ENCODE measurements at places on chromosomes 6 and 20.

GRCh38 chr6:75076009-75076408, 129.8 kb downstream of the COL12A1 start:
- DNase-seq = no peak

DNA sequence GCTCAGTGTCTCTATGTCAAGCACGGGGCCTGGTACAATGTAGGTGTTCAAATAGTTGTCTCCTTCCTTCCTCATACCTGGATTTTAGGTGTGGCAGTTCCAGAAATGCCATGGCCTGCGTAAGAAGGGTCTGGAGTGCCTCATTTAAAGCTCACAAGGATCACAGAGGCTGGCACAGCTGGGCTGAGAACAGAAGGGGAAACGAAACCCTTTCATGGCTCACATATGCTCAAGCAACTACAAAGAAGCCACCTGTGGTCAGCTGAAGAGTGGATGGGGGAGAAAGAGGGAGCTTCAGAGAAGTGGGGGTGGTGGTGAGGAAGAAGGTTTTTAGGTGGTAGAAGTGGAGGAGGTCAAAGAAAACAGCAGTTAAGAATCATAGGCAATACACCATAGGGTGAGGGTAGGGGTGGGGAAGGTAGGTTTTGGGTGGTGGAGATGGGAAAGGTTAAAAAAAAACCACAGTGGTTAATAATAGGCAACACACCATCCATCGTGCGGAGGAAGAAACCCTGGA, 17.0 kb upstream of the TOP1 start:
- no peak for DNase-seq

DNA sequence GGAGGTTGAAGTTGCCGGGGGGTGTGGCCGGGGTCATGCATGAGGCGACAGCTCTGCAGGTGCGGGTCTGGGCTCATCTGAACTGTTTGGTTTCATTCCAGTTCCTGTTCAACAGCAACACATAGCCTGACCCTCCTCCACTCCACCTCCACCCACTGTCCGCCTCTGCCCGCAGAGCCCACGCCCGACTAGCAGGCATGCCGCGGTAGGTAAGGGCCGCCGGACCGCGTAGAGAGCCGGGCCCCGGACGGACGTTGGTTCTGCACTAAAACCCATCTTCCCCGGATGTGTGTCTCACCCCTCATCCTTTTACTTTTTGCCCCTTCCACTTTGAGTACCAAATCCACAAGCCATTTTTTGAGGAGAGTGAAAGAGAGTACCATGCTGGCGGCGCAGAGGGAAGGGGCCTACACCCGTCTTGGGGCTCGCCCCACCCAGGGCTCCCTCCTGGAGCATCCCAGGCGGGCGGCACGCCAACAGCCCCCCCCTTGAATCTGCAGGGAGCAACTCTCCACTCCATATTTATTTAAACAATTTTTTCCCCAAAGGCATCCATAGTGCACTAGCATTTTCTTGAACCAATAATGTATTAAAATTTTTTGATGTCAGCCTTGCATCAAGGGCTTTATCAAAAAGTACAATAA, 72.5 kb downstream of the PTPN1 start:
- no peak for DNase-seq

DNA sequence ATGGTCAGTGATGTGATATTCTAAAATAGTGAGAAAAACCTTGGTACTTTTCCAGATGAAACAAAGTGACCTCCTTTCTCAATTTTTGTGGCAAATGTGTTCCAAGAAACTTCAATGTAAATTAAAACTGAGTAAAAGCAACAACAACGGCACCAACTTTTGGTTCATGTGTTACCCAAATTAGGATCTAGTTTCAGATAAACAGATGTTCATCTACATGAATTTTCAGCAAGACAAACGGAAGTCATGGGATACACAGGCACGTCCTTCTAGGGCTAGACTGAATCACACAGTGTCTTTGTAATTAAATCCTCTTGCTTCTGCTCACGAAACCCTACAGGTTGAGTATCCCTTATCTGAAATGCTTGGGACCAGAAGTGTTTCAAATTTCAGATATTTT, 915.2 kb downstream of the TFAP2A start:
- no peak for DNase-seq

GRCh38 chr6:35185302-35185681, 28.5 kb upstream of the SCUBE3 start:
- no peak for DNase-seq

GRCh38 chr6:149964308-149965193, 808 bp downstream of the ULBP1 start:
- DNase-seq = no peak

- no peak for DNase-seq
Measured at GRCh38 chr6:23394681-23395080, 731.3 kb upstream of the NRSN1 start.

DNA sequence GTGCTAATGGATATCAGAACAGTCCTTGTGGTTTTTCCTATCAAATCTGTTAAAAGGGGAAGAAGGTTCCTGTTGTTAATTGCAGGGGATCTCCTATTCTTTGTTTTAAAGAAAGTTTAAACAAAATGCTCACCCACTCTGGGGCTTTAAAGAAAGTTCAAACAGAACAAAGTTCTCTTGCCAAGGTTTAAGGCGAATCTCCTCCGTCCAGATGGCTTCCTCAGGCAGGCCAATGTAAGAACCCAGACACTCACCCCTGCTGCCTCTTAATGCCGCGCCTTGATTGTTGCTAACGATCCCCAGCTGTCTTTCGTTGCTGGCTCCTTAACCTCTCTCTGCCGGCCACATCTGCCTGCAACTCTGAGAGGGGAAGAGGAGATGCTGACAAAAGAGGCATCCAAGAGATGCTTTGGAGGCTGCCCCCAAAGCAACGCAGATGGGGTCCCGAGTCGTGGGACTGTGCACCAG, 235.0 kb upstream of the PRDM1 start:
- DNase-seq = no peak

GRCh38 chr6:100347901-100348550, 116.7 kb downstream of the SIM1 start:
- no peak for DNase-seq

- no peak for DNase-seq
Measured at GRCh38 chr6:28543651-28544610, 18.2 kb downstream of the GPX5 start.

DNA sequence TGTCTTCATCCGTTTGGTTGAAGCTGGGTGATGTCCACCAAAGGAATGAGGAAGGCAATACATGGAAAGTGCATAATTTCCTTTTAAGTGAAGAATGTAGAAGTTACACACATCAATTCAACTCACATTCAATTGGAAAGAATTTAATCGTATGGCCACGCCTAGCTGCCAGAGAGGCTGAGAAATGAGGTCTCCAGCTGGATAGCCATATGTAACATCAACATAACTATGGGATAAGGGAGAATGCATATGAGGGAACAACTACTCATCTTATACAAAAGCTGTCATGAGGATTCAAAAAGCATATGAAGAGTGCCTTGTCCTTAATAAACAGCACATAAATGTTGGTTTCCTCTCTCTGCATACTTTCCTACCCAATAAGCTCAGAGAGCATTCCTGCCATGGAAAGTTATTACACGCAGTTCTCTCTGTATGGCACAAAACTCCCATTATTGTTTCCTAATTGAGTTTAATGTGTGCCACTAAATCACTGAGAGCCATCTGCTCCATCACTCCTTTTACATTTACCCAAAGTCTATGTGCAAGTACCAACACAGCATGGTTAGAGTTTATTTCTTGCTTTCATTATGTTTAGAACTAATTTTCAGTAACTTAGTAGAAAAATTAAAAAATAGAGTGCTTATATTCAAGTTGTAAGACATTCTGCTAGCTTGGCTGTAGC, 21.4 kb upstream of the TFAP2D start:
- DNase-seq = no peak

GRCh38 chr6:170088582-170088955, 202.3 kb downstream of the DLL1 start:
- DNase-seq = no peak

DNA sequence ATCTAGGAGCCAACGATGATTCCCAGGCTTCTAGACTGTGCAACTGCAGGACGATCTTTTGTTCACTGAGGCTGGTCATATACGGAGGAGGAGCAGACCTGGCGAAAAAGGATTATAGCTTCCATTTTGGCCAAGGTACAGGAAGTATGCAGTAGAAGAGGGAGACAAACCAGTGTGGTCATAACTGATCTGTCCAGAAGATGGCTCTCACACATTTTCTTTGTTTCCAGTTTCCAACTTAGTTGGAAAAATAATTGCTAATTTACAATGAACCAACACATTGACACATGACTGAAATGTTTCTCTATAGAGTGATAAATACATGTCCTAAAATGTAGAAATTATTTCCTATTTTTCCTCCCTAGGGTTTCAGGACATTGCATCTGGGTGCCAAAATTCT, 364.1 kb upstream of the BTBD3 start:
- no peak for DNase-seq

- DNase-seq = no peak
Measured at GRCh38 chr6:33521489-33522091, 58.5 kb downstream of the BAK1 start.

All from stimulated activated CD4-positive, alpha-beta T cell treated with anti-CD3 and anti-CD28 coated beads, Interleukin-4, amount 100 ng/mL, for 48 hours (primary cell).